ENCODE measurements at places on chromosomes 12 and 14. TPM values are rescaled to one million over a fixed set of nuclear protein-coding genes. Genes with fewer than 3 reads are reported as not detected.

MANSC1 gene
- total RNA-seq = 56.6 TPM

NYNRIN gene
- total RNA-seq = 8.5 TPM

SLC25A21 gene
- 1.7 TPM for total RNA-seq

RNF212B gene
- not detected for total RNA-seq

LHX5 gene
- not detected for total RNA-seq

DIO2 gene
- not detected for total RNA-seq

BRMS1L gene
- total RNA-seq = 5.3 TPM

OTX2 gene
- total RNA-seq = not detected

RPGRIP1 gene
- total RNA-seq = not detected

ADAM20 gene
- 0.47 TPM for total RNA-seq

CDKN3 gene
- total RNA-seq = 6.0 TPM

NTS gene
- not detected for total RNA-seq

FGF6 gene
- total RNA-seq = not detected

ARHGEF25 gene
- total RNA-seq = 2.0 TPM

SLC17A8 gene
- total RNA-seq = not detected

TSHR gene
- total RNA-seq = not detected

SOX5 gene
- 1.5 TPM for total RNA-seq

SDR9C7 gene
- not detected for total RNA-seq

TPH2 gene
- not detected for total RNA-seq

CRY1 gene
- total RNA-seq = 10.6 TPM

OAS2 gene
- 80.4 TPM for total RNA-seq

DDX54 gene
- 71.2 TPM for total RNA-seq

TAS2R10 gene
- total RNA-seq = 0.15 TPM

RIMBP2 gene
- not detected for total RNA-seq

FGD4 gene
- total RNA-seq = 18.8 TPM

LRR1 gene
- total RNA-seq = 8.3 TPM

SLC5A8 gene
- total RNA-seq = not detected

HPD gene
- not detected for total RNA-seq

RABGGTA gene
- total RNA-seq = 28.7 TPM

ARHGAP9 gene
- total RNA-seq = 0.24 TPM

AMHR2 gene
- not detected for total RNA-seq

A2M gene
- 74.4 TPM for total RNA-seq

RGS6 gene
- not detected for total RNA-seq

DNAH10 gene
- total RNA-seq = not detected

MGP gene
- 9.1 TPM for total RNA-seq

PRB2 gene
- not detected for total RNA-seq

TNS2 gene
- total RNA-seq = 38.5 TPM

MGST1 gene
- total RNA-seq = 4.7 TPM

IAPP gene
- not detected for total RNA-seq

TTC6 gene
- 0.06 TPM for total RNA-seq

PITPNM2 gene
- total RNA-seq = 20.2 TPM

DBX2 gene
- not detected for total RNA-seq

All from glomerular endothelial cell (primary cell).